Effector memory CD8-positive, alpha-beta T cell (primary cell): ENCODE measurements at places on chromosomes 12 and 14.

- no peak overlapping the region for H3K4me3 ChIP-seq
- no peaks in the 10 kb centered on the region for H3K4me1 ChIP-seq
- H3K27ac ChIP-seq = no peak overlapping the region
- H3K36me3 ChIP-seq = no peaks in the 10 kb centered on the region
- no peaks in the 10 kb centered on the region for H3K27me3 ChIP-seq
These were observed 860.9 kb upstream of the MDGA2 start for GRCh38 chr14:48536318-48536717.

- H3K4me1 ChIP-seq = no peaks in the 10 kb centered on the region
- no peaks in the 10 kb centered on the region for H3K36me3 ChIP-seq
- no peaks in the 10 kb centered on the region for H3K27me3 ChIP-seq
- no peak overlapping the region for H3K4me3 ChIP-seq
These were observed 142.9 kb downstream of the SAMD4A start for GRCh38 chr14:54709867-54710266.

DNA sequence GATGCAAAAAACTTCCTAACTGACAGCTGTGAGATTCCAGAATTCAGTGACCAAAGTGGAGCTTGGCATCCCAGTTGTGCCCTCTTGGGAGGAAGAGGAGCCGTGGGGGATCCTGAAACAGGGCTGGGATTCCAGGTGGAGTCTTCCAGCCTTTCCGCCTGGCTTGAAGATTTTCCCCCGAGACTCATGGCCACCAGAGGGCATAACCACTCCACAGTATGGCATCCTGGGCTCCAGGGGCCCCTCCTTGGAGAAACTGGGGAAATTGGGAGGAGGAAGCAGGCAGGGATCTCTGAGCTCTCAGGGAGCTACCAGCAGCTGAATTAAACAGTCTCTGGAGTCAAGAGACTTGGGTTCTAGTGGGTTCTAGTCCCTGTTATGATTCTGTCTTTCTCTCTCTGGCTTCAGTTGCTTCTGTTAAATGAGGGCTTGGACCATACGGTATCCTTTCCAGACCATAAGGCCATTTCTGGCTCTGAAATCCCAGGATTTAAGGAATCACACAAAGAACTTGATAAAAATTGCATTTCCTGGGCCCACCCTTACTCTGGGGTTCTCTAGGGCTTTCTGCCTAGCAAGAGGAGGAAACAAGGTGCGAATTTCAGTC is 2.6 kb upstream of the TAMALIN start:
- no peak overlapping the region for H3K4me3 ChIP-seq
- H3K27ac ChIP-seq = no peak overlapping the region
- DNase-seq = no peak
- peaks cover 25% of the 10 kb centered on the region for H3K36me3 ChIP-seq
- peaks cover 19% of the 10 kb centered on the region for H3K27me3 ChIP-seq
- peaks cover 19% of the 10 kb centered on the region for H3K4me1 ChIP-seq

GRCh38 chr14:91021991-91022621 is 38.3 kb downstream of the RPS6KA5 start:
- no peak for DNase-seq
- H3K27ac ChIP-seq = peak overlapping the region; percentile 85
- no peaks in the 10 kb centered on the region for H3K27me3 ChIP-seq
- H3K36me3 ChIP-seq = peaks cover 7% of the 10 kb centered on the region

GRCh38 chr12:102322254-102322653 is 124.6 kb upstream of the PMCH start:
- H3K36me3 ChIP-seq = no peaks in the 10 kb centered on the region
- no peak overlapping the region for H3K27ac ChIP-seq
- peaks cover 24% of the 10 kb centered on the region for H3K27me3 ChIP-seq
- no peak overlapping the region for H3K4me3 ChIP-seq
- H3K4me1 ChIP-seq = no peaks in the 10 kb centered on the region

GRCh38 chr12:52338241-52338960 is 17.2 kb upstream of the KRT83 start:
- peaks cover 14% of the 10 kb centered on the region for H3K27me3 ChIP-seq
- H3K36me3 ChIP-seq = no peaks in the 10 kb centered on the region
- DNase-seq = no peak
- no peaks in the 10 kb centered on the region for H3K4me1 ChIP-seq

- no peak overlapping the region for H3K27ac ChIP-seq
- no peak for DNase-seq
- no peaks in the 10 kb centered on the region for H3K36me3 ChIP-seq
- no peak overlapping the region for H3K4me3 ChIP-seq
These were observed 205.1 kb downstream of the ANO2 start for GRCh38 chr12:5739917-5740316.

GRCh38 chr14:22536853-22537338 is 52.1 kb downstream of the DAD1 start:
- H3K4me1 ChIP-seq = peaks cover 88% of the 10 kb centered on the region
- H3K36me3 ChIP-seq = peaks cover 97% of the 10 kb centered on the region
- H3K27me3 ChIP-seq = no peaks in the 10 kb centered on the region
- H3K27ac ChIP-seq = peak overlapping the region; percentile 99
- DNase-seq = peak; percentile 57

DNA sequence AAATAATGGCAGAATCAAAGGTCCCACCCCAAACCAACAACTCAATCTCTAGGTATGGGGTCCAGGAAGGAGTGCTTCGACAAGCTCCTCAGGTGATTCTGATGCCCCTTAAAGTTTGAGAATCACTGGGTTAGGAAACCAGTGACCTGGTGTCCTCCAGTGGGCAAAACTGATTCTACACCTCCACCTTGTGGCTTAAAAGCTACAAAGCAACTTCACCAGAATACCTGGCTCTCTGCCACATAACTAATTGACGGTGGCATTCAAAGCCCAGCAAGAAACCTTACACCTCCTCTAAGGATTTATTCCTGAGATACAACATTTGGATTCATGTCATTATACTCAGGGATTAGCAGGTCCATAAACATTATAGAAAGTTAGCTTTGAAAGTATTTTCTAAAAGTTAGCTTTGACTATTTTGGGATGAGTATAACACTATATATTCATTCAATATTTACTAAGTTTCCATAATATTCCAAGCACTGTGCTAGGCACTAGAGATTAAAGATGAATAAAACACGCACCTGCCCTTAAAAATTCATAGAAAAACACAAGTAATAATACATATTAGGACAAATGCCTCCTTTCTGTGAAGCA is 45.4 kb downstream of the DCAF5 start:
- peak overlapping the region; percentile 20 for H3K27ac ChIP-seq
- H3K27me3 ChIP-seq = no peaks in the 10 kb centered on the region
- peaks cover 21% of the 10 kb centered on the region for H3K4me1 ChIP-seq
- peaks cover 56% of the 10 kb centered on the region for H3K36me3 ChIP-seq
- no peak overlapping the region for H3K4me3 ChIP-seq
